Caudate nucleus (tissue), 63 donors: ENCODE measurements at places on chromosomes 7 and 10.

DNA sequence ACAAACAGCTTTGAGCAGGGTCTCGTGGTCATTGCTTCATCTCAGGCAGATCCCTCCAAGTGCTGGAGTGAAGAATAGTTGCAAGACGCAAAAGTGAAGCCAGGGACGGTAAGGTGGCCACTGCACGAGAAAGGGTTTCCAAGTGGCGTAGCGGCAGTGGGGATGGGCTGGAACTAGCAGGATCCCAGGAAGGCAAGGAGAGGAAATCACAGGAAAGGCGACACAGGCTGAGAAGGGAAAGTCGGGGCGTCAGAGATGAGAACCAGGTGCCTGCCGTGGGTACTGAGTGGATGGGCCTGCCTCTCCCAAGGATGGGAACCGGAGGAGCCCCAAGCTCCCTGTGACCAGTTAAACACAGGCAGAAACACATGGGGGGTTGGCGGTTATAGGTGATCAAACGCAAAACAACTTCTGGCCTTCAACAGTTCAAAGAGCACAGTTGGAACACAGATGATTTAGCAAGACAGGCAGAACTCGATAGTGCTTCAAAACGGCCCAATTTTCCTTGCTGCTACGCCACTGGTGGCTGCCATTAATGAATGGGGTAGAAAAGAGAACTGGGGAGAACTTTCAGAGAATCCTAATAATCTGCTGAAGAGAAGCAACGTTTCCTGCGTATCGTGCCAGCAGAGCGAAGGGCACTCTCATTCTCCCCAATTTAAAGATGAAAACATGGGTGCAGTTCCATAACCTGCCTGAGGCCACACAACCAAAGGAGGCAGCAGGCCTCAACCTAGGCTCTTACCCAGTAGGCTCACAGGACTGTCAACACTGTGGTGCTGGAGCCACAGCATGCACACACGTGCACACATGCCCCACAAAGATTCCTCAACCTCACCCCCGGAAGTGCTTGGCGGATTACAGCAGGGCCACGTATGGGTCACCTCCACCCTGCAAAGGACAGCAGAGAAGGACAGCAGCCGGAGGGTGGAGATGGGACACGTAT lies 61.9 kb downstream of the MAD1L1 start:
- no peak for DNase-seq

DNA sequence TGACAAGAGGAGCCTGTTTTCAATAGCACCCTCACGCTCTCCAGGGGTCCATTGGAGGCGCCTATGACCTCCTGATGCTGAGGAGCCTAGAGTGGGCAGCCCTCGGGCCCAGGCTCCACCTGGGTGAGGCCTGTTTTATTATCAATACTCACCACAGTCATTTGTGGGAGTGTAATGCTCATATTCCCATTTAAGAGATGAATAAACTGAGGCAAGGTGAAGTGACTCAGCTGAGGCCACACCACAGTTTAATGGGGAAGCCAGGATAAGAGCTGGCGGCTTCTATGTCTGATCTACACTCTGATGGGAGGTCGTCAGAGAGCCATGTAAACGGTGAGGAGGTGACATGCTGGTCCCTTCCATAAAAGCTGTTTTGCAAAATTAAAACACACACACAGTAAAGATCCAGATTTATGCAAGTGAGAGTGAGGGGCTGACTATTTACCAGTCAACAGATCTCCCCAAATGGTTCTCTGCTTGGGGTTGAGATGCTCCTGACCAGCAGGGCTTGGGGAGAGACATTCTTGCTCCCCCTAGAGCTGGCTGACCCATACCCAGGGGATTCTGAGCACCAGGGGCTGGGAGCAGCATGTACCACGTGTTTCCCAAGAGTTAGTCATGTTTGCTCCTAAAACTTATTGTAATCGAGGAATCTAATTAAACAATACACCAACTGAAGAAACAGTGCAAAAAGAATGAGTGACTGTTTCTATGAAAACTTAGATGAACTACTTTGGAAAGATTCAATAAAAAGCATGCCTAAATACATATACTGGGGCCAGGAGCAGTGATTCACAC lies 81.0 kb upstream of the INSIG1 start:
- DNase-seq: no peak

GRCh38 chr7:22001345-22002004 lies 55.8 kb upstream of the CDCA7L start:
- DNase-seq: no peak

DNA sequence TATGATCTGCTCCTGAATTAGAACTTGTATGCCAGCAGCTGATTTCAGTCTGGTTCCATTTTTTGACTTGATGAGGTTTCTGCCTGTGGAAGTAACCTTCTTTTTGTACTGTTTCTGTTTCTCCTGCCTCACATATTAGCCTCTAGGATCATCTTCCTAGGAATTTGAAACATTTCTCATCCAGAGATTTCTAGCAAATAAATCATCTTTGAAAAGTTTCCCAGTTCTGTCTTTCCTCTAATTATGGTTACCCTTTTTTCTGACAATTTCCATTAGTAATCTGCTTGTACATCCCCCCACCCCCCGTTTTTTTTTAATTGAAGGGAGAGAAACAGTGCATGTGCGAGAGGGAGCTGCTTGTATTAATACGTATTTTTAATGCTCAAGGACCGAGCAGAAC lies 92.2 kb downstream of the NRF1 start:
- DNase-seq: no peak

DNA sequence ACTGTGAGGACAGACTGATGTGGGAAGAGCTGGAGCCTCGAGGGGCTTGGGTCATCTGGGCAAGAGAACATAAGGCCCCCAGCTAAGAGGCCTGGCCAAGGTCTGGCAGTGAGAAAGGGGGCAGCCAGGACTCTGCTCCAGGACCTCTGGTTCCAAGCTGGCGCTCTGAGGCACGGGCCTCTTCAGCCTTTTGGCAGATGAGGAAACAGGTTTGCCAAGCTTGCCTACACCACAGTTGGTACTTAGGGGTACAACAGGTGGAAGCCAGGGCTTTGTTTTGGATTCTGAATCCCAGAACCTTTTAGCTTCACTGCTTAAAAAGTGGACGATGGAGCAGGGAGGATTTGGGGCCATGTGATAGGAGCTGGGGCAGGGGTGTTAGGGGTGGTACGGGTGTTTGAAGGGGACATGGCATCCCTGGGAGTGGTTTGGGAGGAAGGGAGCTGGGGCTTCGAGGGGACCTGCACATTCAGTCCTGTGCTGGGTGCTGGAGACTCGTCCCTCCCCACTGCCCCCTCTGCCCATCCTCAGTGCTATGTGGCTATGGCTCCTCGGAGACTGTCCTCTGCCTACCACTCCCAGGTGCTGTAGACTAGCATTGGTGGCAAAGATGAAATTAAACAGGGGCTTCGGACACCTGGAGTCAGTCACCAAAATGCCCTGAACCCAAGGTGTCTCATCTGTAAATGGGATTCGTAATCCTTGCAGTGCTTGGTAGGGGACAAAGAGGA lies 30.3 kb downstream of the ZNF775 start:
- no peak for DNase-seq

DNA sequence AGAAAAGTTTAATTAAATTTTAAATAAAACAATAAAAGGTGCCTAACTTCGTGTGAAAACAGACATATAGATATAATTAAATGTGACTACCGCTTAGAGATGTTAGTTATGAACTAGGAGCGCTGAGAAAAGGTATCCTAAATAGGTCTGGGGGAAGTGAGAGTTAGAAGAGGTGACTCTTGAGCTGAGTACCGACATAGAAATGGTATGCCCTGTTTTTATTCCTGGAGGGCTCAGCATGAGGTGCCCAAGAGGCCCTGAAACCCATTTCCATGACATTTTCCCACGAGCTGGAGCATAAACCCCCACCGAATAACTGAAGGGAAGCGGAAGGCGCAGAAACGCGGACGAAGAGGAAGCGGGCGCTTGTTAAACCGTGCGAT lies 433 bp upstream of the STARD3NL start:
- DNase-seq: no peak

- DNase-seq: no peak
Measured at GRCh38 chr10:117694190-117694589, 151.6 kb downstream of the EMX2 start.

- DNase-seq: no peak
Measured at GRCh38 chr7:4010923-4011656, 671.0 kb upstream of the FOXK1 start.

DNA sequence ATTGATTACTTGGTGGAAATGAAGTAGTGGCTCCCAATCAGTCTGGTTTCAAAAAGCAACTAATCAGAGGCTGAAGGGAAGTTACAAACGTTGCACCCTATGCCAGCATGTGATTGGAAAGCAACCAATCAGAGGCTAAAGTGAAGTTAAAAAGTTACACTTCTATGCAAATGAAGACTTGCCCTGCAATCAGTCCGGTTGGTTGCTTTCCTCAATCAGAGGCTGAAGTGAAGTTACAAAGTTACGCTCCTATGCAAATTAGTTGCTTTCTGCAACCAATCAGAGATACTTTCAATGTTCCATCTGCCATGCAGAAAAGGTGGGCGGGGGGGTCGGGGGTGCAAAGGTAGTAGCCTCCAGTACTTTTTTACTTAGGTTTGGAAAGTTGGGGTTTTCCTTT lies 1077.1 kb downstream of the TYW1 start:
- DNase-seq: no peak

- no peak for DNase-seq
Measured at GRCh38 chr7:97119747-97120146, 2.2 kb downstream of the SDHAF3 start.

DNA sequence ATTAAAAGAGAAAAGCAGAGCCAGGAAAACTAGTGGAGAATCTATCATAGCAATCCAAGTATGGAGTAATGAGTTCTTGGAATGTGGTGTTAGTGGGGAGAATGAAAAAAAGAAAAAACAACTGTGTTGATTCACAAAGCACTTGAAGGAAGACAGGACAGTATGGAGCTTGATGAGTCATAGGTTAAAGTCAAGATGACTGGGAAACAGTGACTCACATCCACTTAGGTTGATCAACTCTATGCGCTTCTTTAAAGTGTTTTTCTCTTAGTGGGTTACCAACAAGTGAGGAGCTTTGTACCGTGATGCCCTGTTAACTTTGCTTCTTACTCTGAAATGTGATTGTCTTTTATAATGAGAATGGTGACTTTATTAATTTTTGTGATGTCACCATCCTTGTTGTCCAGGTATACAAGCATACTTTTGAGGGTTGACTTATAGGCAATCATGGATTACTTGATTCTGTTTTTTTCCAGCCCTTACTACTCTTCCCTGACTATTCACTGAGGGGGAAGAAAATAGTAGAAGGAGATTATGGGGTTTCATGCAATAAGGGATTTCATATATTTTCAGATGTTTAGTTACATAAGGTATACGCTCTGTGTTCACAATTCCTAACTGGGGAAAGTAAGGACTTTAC lies 32.1 kb upstream of the MDFIC start:
- DNase-seq: no peak
